Stimulated activated CD4-positive, alpha-beta T cell treated with anti-CD3 and anti-CD28 coated beads, Interleukin-1b, Interleukin-23, amount 100 ng/mL, for 24 hours (primary cell): ENCODE measurements at places on chromosomes 3 and 15.

GRCh38 chr3:12148183-12148940 lies 10.3 kb downstream of the TIMP4 start:
- DNase-seq = no peak

DNA sequence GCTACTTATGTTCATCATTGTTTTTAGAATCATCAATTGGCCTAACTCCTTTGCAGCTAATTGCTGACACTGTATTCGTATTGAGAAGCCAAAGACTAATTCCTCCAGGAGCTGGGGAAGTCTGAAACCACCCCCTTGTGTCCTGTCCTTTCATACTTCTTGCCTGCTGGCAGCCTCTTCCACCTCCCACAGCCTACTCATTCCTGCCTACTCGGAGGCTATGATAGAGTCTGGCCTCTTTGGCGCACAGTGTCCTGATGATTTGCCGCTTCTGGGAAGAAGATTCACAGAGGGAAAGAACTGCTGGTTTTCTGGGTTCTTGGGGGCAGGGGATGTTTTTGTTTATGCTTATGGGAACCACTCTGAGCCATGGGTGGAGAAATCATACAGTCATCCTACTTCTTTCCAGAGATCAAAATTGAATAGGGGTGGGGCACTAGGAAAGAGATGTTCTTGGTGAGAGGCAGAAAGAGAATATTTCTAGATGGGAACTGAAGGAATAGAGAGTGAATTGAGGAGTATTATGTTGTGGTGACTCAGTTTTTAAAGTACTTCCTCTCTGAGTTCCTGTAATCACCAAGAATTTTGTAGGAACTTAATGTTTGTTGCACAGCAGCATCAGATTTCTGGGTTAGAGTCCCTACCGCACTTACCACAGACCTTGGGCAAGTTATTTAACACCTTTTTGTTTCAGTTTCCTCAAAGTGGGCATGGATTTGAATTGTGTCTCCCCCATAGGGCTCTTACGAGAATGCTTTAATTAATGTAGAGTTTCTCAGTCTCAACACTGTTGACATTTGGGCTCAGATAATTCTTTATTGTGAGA lies 22.1 kb upstream of the SCAANT1 start:
- no peak for DNase-seq

- DNase-seq = no peak
Observed at GRCh38 chr3:16142350-16143025, 32.0 kb upstream of the GALNT15 start.

GRCh38 chr3:10088256-10088655 lies 19.8 kb downstream of the FANCD2OS start:
- DNase-seq = no peak

DNA sequence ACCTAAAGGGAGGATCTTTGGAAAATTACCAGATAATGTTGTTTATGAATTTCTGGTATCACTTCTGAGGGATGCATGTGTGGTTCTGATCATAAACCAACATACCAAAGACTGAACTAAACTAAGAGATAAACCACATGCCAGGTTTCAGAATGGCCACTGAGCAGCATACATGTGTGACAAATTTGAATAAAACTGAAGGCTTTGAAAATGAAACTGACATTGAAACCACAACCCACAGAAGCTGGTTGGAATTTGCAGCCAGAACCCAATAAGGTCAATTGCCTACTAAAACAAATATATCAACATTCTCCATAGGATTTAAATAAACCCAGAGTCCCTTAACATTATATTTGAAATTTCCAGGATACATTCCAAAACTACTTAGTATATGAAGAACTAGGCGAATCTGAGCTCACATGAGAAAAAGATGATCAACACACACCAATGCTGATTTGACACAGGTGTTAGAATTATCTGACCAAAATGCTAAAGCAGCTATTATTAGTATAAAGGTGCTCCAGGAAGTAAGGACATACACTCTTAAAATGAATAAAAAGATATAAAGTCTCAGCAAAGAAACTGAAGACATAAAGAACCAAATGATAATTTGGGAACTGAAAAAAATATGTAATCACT lies 125.0 kb downstream of the ZNF280D start:
- no peak for DNase-seq
